ENCODE measurements at places on chromosomes 11 and 22.

DNA sequence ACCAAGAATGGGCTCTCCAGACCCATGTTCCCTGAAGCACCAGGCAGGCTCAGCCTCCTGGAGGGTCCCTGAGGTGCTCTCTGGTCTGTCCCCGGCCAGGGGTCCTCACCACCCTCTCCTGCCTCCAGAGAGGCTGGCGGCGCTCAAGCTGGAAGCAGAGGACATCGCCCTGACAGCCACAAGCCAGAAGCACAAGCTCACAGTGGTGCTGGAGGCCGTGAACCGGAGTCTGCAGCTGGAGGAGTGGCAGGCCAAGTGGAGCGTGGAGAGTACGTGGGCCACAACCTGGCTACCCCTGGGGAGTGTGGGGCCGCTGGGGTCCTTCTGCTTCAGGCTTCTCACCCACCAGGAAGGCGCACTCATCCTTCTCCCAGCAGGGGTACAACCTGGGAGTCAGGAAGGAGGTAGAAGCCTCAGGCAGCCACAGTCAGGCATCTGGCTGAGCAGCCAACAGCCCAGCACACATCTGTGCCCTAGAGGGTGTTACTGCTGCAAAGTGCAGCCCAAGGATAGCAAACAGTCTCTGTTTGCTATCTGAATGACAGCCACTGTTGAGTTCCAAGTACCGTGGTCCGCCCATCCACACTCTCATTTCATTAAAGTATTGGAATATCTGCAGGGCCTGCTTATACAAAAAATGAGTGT, 8.4 kb downstream of the PARVG start:
- no peak for DNase-seq

- DNase-seq: no peak
Observed at GRCh38 chr11:62863687-62864335, 16.9 kb upstream of the SLC3A2 start.

GRCh38 chr11:133659538-133660201, 127.4 kb upstream of the OPCML start:
- DNase-seq: no peak

DNA sequence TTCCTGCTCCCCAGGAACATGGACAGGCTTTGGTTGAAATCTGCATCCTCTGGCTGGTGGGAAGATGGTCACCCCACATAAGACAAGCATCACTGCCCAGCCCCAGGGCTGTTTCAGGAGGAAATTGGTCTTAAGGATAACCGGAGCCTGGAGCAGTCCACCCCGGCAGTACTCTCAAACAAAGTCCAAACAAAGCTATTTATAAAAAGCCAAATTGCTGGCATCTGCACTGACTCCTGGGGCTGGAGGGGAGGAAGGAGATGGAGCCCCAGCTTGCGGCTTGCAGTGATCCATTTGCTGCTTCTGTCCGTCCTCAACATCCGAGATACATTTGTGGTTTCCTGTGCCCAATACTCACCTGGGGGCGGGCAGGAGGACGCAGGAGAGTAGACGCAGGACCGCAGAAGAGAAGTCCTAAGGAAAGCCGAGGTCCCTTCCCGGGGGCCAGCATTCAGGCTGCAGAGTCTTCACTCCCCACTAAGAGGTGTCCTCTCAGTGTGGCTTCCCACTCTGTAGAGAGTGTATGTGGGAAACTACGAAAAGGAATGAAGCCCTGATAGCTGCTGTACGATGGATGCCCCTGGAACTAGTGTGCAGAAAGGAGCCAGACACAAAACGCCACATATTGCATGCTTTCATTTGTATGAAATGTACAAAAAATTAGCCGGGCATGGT, 107.3 kb upstream of the FGF3 start:
- no peak for DNase-seq

- no peak for DNase-seq
Observed at GRCh38 chr11:62592146-62592815, 958 bp upstream of the TUT1 start.

DNA sequence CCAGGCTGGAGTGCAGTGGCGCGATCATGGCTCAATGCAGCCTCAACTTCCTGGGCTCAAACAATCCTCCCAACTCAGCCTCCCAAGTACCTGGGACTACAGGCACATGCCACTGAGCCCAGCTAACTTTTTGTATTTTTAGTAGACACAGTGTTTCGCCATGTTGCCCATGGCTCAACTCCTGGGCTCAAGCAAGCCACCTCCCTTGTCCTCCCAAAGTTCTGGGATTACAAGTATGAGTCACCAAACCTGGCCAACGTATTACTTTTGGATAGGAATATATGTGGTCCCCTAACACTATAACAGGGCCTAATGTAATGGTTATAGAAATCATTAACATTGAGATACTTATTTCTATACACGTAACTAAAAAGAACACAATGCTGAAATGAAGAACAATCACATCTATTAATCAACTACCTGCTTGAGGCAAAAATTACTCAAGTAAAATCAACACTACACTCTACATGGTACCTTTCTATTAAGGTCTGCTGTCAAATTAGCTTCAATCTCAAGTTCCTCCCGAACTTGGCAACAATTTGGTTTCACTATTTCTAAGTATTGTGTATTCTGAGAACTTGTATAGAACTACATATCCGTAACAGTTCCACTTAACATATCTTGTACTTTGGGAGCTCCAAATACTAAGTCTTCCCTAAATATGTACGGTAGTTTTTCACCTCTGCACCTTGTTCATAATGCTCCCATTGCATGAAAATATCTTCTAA, 124.9 kb downstream of the FCHSD2 start:
- no peak for DNase-seq

DNA sequence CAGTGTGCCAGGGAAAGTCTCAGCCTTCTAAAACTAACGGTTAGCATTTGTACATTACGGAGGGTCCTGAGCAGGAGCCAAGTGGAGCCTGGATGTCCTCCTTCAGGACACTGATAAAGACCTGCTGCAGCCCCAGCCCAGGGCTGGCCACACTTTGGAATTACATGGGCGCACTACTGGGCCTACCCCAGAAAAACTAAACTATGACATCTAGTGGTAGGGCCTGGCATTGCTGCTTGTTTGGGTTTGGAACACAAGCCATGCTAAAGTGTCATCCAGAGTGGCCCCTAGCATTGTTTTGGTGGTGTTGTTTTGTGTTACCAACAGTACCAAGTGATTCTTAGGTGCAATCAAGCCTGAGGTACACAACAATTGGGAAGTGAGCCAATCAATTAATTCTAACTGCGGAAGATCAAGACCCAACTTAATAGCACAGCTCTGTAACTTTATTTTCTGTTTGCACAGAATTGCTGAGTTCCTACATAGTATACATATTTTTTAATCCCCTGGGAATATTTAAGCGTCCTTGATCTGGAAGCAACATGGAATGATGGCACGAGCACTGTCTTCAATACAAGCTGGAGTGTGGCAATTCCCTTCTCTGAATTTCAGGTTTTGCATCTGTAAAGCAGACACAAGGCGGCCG, 340.7 kb downstream of the LARGE1 start:
- peak; percentile 43 for DNase-seq
